PC-3 (cell line): ENCODE measurements at places on chromosomes 12 and 14. TPM values are rescaled to one million over a fixed set of nuclear protein-coding genes. Genes with fewer than 3 reads are reported as not detected.

DNA sequence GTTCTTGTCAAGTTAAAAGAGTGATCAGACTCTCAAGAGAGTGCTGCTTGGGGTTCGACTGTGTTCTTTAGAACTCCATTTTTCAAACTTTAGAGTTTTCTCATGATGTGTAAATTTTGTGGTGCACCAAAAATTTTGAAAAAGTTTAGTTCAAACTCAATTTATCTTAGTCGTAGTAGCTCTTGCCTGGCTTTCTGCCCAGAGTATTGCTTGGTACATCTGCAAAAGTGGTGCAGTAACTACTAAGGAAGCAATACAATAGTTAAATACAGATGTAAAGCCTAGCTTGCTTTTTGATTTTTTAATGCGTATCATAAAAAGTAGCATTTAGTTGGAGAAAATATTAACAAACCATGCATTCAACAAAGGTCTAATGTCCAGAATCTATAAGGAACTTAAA, 9.5 kb upstream of the CCDC91 start:
- DNase-seq: no peak

DNA sequence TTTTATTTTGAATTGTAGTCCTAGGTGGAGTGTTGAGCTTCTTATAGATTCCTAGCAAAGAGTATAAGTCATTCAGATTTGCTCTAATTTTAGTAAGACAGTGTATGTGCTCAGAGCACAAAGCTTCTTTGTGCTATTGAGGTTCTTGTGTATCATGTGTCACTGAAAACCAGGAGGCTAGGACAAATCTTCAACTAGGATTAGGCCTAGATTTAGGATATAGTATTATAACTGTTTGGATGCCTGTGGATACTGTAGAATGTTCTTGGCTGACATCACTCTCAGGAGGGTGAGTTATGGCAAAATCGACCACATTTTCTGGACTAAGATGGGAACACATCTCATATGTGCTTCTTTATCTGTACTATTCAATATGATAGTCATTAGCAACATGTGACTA, 86.5 kb downstream of the DHRS2 start:
- no peak for DNase-seq

GRCh38 chr14:72553161-72553560, 340.7 kb downstream of the DPF3 start:
- no peak for DNase-seq

- DNase-seq: no peak
These were observed 191.9 kb upstream of the DIO3 start for GRCh38 chr14:101369194-101369915.

DACT1 gene
- 0.40 and 1.8 TPM in 2 replicates for total RNA-seq
